ENCODE measurements at places on chromosomes 12 and 14.

DNA sequence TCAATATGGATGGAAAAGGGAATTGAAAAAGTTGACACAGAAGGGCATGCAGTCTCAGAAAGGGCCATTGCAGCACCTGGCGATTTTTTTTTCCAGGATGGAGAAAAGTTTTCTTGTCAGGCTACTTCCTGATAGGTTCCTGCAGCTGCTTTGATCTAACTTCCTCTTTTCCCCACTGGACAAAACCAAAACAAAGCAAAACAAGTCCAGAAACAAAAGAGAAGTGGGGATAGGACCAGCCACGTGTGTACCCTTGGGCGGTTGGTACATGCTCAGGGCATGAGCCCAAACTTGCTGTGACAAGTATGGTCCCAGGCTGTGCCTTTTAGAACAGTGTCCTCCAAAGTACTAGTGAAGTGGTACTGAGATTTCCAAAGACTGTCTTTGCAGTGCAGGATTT lies 89.8 kb downstream of the CHST11 start:
- DNase-seq = no peak

- DNase-seq = no peak
Observed at GRCh38 chr12:106309671-106310505, 7.4 kb downstream of the TCP11L2 start.

GRCh38 chr14:95063391-95063790 lies 93.9 kb downstream of the DICER1 start:
- DNase-seq = no peak

DNA sequence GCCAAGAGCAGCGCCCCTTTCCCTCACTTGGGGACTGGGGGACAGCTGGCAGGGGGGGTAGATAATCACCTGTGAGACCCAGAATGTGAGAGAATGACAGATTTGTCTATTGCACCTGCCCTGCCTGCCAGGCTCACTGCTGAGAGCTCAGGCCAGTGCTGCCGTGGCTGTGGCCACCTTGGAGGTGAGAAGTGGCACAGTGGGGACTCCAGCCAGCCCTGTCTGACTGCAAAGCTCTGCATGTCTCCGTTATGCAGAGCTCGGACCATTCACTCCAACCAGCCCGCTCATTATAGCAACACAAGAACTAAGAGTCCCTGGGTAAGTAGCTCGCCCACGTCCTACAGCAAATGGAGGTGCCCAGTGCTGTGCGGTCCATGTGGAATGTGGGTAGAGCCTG lies 88.8 kb downstream of the DICER1 start:
- DNase-seq = no peak

DNA sequence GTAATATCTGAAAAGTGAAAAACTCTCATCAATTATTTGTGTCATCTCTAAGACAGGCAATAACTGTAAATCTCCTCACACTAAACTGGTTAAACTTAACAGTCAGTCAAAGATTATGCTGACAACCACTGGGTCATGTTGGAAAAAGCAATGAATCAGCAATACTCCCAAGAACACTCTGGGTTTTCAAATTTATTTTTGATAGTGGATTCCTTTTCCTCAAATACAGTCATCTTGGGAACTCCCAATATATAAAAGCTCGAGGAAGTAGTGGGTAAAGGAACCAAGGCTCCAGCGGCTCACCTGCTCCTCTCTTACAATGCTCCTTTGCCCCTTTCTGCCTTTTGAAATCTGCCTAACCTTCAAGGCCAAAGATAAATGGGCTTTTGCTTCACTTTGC lies 70.0 kb downstream of the ARMH4 start:
- no peak for DNase-seq

DNA sequence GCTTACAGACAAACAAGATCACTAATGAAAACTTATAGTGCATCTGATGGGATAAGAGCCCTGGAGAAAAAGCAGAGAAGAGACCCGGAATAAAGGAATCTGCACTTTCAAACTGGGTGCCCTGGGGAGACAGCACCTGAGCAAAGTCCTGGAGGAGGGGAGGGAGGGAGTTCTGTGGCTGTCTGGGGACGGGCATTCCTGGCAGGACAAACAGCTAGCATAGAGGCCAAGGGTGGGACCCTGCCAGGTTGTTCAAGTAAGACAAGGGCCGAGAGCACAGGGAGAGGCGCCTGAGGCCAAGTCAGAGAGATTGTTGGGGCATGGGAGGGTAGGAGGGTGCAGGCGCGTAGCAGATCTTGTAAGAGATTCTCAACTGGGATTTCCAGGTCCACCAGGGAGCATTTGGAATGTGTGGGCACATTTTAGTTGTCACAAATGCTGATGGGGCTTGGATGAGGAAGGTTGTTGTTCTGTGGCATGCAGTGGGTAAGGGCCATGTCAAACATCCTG lies 14.2 kb downstream of the IQSEC3 start:
- DNase-seq = no peak

Measured in left cardiac atrium (tissue), 4 donors.